Mammary microvascular endothelial cell (primary cell): ENCODE measurements at places on chromosomes 16 and 17. TPM values are rescaled to one million over a fixed set of nuclear protein-coding genes. Genes with fewer than 3 reads are reported as not detected.

TADA2A gene
- total RNA-seq: 4.1 and 12.0 TPM in 2 replicates

GINS2 gene
- 20.5 and 23.2 TPM in 2 replicates for total RNA-seq

PLLP gene
- total RNA-seq: 2.1 and 3.0 TPM in 2 replicates

MIF4GD gene
- total RNA-seq: 14.1 and 23.5 TPM in 2 replicates

CACNG3 gene
- not detected in 2 replicates for total RNA-seq

MAPT gene
- total RNA-seq: not detected in 2 replicates

SENP3 gene
- total RNA-seq: 88.5 and 94.1 TPM in 2 replicates

STX4 gene
- total RNA-seq: 30.7 and 32.6 TPM in 2 replicates

NAGS gene
- 11.0 and 13.9 TPM in 2 replicates for total RNA-seq

PIRT gene
- total RNA-seq: not detected in 2 replicates

UNC13D gene
- total RNA-seq: 1.2 and 1.8 TPM in 2 replicates

SMTNL2 gene
- total RNA-seq: 0.20 TPM in 1 of 2 replicates, not detected in the other

C16orf74 gene
- 69.0 and 83.4 TPM in 2 replicates for total RNA-seq

DUSP3 gene
- 51.8 and 53.5 TPM in 2 replicates for total RNA-seq

KIF22 gene
- 67.1 and 77.1 TPM in 2 replicates for total RNA-seq

ZNF423 gene
- total RNA-seq: 2.5 and 3.1 TPM in 2 replicates

C16orf86 gene
- 3.6 and 5.8 TPM in 2 replicates for total RNA-seq

PTRH2 gene
- total RNA-seq: 47.5 and 58.7 TPM in 2 replicates

TSPAN10 gene
- 0.20 TPM in 1 of 2 replicates, not detected in the other for total RNA-seq

SCIMP gene
- not detected in 2 replicates for total RNA-seq

DNAAF8 gene
- 0.27 TPM in 1 of 2 replicates, not detected in the other for total RNA-seq

RASD1 gene
- 3.8 TPM in 2 replicates for total RNA-seq

MBTPS1 gene
- total RNA-seq: 92.8 and 100 TPM in 2 replicates

CLEC10A gene
- not detected in 2 replicates for total RNA-seq

ATXN1L gene
- 13.5 and 14.4 TPM in 2 replicates for total RNA-seq

KRTAP1-5 gene
- total RNA-seq: not detected in 2 replicates

PRR15L gene
- total RNA-seq: not detected in 2 replicates

OSGIN1 gene
- 6.6 and 13.0 TPM in 2 replicates for total RNA-seq

CDH5 gene
- total RNA-seq: 715 and 798 TPM in 2 replicates

ABCA6 gene
- total RNA-seq: 1.9 and 2.3 TPM in 2 replicates

C16orf87 gene
- 5.1 and 8.2 TPM in 2 replicates for total RNA-seq

TMC7 gene
- total RNA-seq: 1.5 and 2.5 TPM in 2 replicates

ARHGAP44 gene
- 0.27 and 0.39 TPM in 2 replicates for total RNA-seq

SLC7A6OS gene
- 6.8 and 9.5 TPM in 2 replicates for total RNA-seq

MT1F gene
- total RNA-seq: 2.0 and 2.9 TPM in 2 replicates

KRTAP3-3 gene
- total RNA-seq: not detected in 2 replicates

POLR3K gene
- 13.7 and 14.9 TPM in 2 replicates for total RNA-seq

HYDIN gene
- not detected in 2 replicates for total RNA-seq

KRTAP2-2 gene
- total RNA-seq: not detected in 2 replicates

GLP2R gene
- not detected in 2 replicates for total RNA-seq

TMEM92 gene
- total RNA-seq: 0.05 and 0.07 TPM in 2 replicates

MYLK3 gene
- total RNA-seq: under 0.01 and 1.4 TPM in 2 replicates

SLC47A1 gene
- total RNA-seq: 1.6 and 2.2 TPM in 2 replicates

NGFR gene
- total RNA-seq: not detected in 2 replicates

ARL5C gene
- total RNA-seq: not detected in 2 replicates

GLTPD2 gene
- total RNA-seq: not detected in 2 replicates

TMC8 gene
- total RNA-seq: 0.07 and 0.30 TPM in 2 replicates

SLC16A13 gene
- 5.2 and 5.7 TPM in 2 replicates for total RNA-seq

IFT20 gene
- 32.2 and 38.3 TPM in 2 replicates for total RNA-seq

TTYH2 gene
- total RNA-seq: 0.20 and 0.25 TPM in 2 replicates

STAT5A gene
- 12.4 and 16.0 TPM in 2 replicates for total RNA-seq

OR1E2 gene
- not detected in 2 replicates for total RNA-seq

KRTAP4-1 gene
- not detected in 2 replicates for total RNA-seq

ZPBP2 gene
- not detected in 2 replicates for total RNA-seq

HIGD1B gene
- not detected in 2 replicates for total RNA-seq

RAB34 gene
- total RNA-seq: 64.0 and 66.2 TPM in 2 replicates

ODAD4 gene
- not detected in 2 replicates for total RNA-seq

KRT9 gene
- total RNA-seq: not detected in 2 replicates
